NCI-H2227 treated with DMSO at 0.1 percent for 48 hours (cell line): ENCODE measurements at places on chromosomes 2 and 18.

GRCh38 chr18:76672627-76673026, 149.7 kb upstream of the ZNF236 start:
- DNase-seq = no peak

GRCh38 chr2:216406826-216407225, 5.5 kb upstream of the SMARCAL1 start:
- DNase-seq = no peak

DNA sequence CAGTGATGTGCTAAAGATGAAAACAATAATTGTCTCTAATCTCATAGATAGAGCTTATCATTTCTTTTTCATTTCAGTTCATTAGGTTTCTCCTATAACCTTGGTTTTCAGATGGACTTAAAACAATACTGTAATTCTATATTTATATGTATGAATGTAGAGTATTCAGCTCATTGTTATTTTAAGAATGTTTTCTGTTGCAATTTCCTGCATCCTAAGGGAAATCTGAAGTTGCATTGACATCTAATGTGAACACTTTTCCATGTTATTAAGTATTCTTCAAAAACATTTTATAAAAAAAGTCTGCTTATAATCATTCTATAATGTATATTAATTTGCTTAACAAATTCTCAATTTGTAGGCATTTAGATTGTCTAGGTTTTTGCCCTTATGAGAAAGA, 288.9 kb downstream of the XIRP2 start:
- no peak for DNase-seq

DNA sequence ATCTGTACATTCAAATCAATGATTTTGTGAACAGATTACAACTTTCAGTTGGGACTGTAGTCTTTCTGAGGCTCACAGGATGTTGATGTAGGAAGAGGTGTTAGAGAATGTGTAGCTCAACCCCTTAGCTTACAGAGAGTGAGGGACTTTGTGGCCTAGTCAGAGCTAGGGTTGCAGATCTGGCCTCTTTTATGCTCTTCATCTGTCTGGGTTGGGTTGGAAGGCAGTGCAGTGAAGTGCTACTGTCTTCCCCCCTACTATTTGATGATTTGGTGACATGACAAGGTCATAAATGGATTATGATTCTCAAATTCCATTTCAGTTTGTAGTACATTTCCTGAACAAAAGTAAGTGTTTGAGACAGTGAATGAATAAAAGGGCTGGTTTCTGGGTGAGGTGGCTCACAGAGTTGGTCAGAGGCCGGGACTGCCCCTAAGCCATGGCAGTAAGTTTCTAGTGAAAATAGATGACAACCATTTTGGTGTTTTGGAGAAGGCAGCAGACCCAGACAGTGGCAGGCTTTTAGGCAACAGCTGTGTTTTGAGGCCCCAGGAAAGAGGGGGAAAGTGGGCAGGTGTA, 21.6 kb downstream of the MAP4K4 start:
- DNase-seq = no peak

GRCh38 chr2:120791962-120792297, 56.3 kb downstream of the GLI2 start:
- DNase-seq = no peak

DNA sequence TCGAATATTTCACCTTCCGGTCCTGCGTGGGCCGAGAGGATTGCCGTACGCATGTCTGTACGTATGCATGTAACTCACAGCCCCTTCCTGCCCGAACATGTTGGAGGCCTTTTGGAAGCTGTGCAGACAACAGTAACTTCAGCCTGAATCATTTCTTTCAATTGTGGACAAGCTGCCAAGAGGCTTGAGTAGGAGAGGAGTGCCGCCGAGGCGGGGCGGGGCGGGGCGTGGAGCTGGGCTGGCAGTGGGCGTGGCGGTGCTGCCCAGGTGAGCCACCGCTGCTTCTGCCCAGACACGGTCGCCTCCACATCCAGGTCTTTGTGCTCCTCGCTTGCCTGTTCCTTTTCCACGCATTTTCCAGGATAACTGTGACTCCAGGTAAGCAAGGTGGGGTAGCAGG, at the start of gene SERPINB5:
Gene SERPINB5 (plus strand): TSS at position 291 of the 400 bp plus-strand sequence. CDS start 7,471 bp downstream, outside the sequence.
- DNase-seq = peak; percentile 9

DNA sequence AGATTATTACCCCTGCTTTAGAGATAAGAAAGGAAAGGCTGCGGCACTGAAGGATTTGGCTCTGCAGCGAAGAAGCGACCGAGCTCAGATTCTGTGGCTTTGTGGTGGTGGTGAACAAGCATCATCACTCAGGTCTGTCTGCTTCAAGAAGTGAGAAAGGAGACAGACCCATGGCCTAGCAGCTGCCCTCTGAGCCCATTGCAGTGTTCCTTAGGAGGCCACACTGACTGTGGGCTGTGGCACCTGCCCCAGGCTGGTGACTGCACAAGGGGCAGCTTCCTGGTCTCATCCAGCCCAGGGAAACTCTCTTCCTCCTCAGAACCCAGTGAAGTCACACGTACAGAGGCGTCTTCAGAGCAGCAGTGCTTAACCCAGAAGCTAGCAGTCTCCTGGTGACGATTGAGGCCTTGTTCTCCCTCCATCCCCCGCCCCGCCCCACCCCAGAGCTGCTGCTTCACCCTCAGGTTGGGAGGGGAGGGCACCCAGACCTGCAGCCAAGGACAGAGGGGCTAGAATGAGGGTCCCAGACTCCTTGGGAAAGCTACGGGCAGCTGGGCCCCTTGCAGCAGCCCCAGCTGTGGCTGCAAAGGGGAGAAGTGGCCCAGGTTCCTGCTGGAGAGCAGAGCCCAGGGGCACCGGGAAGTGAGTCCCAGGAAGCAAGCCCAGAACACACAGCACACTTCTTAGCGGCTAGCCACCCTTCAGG, 22.2 kb downstream of the BIN1 start:
- DNase-seq = no peak

- DNase-seq = no peak
Observed at GRCh38 chr2:127563458-127564428, 28.3 kb downstream of the MYO7B start.

DNA sequence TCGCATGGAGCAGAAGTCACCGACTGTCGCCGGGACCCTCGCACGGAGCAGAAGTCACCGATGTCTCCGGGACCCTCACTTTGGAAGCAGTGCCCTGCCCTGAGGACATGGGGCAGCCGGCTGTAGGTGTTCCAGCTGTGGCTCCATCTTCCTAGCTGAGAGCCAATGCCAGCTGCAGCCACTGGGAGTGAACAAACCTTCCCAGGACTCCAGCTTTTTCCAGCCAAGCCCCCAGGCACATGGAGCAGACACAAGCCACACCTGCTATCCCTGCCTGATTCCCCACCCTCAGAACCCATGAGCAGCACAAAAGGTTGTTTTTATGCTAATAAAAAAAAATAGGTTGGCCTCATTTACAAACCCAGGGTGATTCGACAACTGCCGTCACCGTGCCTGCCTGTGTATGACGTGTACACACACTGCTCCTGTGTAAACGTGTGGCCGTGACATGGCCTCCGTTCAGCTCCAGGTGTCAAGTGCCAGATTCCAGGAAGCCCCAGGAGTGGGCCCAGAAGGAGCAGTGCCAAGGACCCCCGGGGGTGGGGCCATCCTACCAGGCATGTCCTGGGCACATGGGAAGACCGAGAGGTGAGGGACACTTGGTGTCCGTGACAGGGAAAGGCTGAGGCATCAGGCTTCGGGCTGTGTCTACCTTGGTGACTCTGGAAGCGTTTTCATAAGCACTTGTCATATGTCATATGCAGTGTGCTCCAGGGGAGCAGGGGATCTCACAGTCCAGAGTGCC, 91.5 kb downstream of the EIPR1 start:
- DNase-seq = no peak

DNA sequence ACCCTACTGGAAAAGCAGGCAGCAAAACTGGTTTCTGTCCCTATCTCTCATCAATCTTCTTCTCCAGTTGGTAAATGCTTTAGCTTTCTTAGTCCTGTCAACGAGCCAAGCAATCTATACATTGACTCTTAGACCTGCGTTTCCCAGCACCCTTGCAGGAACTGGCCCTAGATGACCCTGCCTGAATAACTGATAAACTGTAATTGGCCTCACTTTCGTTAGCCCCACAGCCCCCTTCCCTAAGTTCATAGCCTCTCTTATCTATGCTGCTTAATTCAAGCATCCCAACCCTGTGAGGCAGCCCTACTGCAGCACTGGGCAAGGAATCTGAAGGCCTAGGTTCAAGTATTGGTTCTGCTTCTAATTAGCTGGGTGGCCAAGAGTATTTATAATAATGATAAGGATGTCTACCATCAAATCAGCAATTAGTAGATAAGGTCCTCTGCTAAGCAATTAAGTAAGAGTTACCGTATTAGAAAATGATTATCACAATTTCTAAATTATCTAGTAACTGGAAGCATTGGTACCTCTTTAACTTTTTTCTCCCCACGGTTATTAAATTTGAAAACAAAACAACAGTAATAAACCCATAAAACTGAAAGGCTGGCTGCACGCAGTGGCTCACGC, 86.4 kb upstream of the RMDN2 start:
- no peak for DNase-seq

GRCh38 chr2:232521959-232522622, 1.9 kb downstream of the PRSS56 start:
- no peak for DNase-seq

- no peak for DNase-seq
Observed at GRCh38 chr2:8162552-8162951, 519.3 kb upstream of the ID2 start.

GRCh38 chr18:62796216-62796621, 80.9 kb downstream of the PHLPP1 start:
- no peak for DNase-seq
